Large intestine (tissue), 12 donors: ENCODE measurements at places on chromosomes 7 and 10.

GRCh38 chr7:101624246-101625001 is 4.7 kb downstream of the MYL10 start:
- no peak for DNase-seq

GRCh38 chr7:149207324-149208035 is 12.1 kb downstream of the ZNF282 start:
- no peak for DNase-seq

DNA sequence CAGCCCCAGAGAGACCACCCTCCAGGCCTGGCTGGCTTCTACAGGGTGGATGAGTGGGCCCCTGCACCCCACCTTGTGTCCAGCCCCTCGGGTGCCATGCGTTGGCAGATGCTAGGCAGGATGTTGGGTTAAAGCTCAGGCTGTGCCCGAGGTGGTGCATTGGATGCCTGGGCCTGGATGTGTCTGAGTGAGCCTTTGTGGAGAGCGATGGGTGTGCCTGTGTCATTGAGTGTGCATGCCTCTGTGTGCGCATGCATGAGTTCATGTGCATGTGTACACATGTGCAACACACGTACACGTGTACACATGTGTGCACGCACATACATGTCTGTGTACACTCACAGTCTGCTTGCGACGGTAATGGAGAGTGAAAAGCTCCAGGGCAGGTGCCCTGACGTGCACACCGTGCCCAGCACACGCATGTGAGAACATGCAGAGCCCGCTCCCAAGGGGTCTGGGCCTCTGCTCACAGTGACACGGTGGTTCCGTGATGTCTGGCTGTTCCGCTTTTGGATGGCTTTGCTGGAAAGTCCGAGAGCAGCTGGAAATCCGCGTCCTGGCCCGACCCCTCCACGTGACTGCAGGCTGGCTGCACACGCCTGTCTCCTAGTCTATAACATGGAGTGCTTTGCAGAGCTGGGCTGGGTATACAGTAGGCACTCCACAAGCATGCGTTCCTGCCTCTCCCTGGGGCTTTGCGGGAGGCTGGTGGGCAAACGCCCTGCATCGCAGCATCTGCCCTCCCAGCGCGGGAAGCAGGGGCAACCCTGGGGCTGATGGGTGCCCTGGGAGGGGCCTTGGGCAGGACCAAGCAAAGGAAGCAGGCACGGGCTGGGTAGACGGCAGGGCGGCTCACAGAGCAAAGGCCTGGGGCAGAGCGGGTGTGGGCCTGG is 36.9 kb downstream of the ELFN1 start:
- no peak for DNase-seq

GRCh38 chr7:152527610-152528032 is 91.8 kb upstream of the KMT2C start:
- no peak for DNase-seq

GRCh38 chr10:94846204-94846603 is 83.7 kb downstream of the CYP2C19 start:
- DNase-seq = no peak
